Activated naive CD8-positive, alpha-beta T cell treated with anti-CD3 and anti-CD28 coated beads, Interleukin-2, amount 50 U/mL, for 24 hours (primary cell): ENCODE measurements at places on chromosomes 6 and 20.

DNA sequence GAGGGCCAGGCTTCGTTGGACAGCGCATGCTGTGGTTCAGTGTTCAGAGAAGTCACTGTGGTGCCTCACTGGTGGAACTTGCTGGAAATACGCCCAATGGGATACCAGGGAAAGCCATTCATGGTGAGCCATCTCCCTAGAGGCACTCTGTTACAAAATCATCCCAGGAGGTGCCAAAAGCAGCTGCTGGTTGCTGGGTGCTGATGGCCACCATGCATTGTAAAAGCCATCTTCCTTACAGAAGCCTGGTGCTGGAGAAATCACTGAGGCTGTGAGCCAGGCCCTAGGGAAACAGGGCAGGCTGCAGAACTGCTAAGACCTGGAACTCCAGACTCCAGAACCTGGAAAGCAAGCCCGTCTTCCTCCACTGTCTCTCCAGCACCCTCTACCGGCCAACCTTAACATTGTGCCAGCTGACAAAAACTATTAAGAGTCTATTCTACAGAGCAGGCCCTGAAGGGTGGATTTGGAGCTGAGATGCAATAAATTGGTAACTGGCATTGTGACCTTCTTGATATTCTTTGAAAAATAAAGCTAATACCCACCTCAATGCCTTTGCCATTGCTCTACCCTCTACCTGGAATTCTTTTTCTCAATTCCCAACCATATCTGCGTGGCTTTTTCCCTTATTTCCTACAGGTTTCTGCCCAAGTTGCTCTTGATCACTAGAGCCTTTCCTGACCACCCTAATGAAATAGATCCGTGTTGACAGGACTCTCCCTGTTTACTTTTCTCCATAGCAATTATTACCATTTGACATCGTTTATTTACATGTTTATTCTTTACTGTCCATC is 18.5 kb downstream of the SNRPB start:
- peaks cover 5% of the 10 kb centered on the region for H3K36me3 ChIP-seq
- no peak overlapping the region for H3K27ac ChIP-seq
- peaks cover 50% of the 10 kb centered on the region for H3K4me1 ChIP-seq
- H3K4me3 ChIP-seq: no peak overlapping the region
- H3K27me3 ChIP-seq: peaks cover 2% of the 10 kb centered on the region
- peak; percentile 80 for DNase-seq

- H3K4me3 ChIP-seq: no peak overlapping the region
- no peaks in the 10 kb centered on the region for H3K27me3 ChIP-seq
- DNase-seq: no peak
- no peaks in the 10 kb centered on the region for H3K36me3 ChIP-seq
- no peak overlapping the region for H3K27ac ChIP-seq
Observed at GRCh38 chr6:134474955-134475354, 157.0 kb upstream of the SGK1 start.

- peak within 1 kb of the TSS; percentile 81 for H3K4me3 ChIP-seq
- no peaks in the 10 kb centered on the region for H3K27me3 ChIP-seq
- peaks cover 43% of the 10 kb centered on the region for H3K4me1 ChIP-seq
- H3K27ac ChIP-seq: peak within 1 kb of the TSS; percentile 77
Observed at GRCh38 chr6:30883685-30884520, at the start of gene DDR1. Gene DDR1, plus strand, starts transcription at chr6:30884519. Its CDS starts 4,211 bp downstream, at chr6:30888730.

DNA sequence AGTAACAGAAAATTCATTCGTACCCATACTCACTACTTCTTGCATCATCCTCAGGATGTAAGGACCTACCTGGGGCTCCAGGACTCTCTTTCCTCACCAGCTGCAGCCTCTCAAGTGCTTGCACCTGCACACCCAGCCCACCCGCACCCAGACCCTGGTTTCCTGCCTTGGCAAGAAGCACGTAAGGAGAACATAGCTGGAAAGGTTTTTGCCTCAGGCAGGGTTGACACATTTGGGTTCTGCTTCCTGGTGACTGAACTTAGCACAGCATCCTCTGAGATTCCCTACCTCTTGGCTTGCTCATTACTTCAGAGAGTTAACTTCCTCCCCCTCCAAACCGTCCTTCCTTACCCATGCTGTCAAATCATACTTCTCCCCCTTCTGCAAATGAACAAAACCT is 556.9 kb downstream of the CD83 start:
- no peaks in the 10 kb centered on the region for H3K36me3 ChIP-seq
- H3K4me3 ChIP-seq: no peak overlapping the region
- H3K27ac ChIP-seq: no peak overlapping the region
- peaks cover 22% of the 10 kb centered on the region for H3K4me1 ChIP-seq

DNA sequence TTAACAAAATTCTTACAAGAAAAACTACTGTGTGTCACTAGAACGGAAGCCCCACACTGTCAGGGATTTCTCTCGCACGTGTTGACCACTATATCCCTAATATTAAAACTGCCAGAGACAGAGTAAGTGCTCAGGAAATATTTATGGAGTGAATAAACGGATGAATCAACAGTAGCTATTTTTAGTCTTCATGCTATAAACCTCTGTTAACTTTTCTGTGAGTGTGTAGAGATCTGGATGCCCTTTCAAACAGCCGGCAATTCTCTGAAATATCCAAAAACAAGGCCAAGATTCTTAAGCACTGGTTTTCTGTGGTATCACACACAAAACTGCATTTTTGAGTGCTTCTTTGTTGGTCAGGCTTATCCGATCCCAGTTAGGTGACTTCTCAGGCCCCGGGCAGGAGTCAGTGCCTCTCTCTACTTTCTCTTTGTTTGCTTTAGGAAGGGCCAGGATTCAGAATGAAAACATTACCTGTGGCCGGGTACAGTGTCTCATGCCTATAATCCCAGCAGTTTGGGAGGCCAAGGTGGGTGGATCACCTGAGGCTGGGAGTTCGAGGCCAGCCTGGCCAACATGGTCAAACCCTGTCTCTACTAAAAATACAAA is 15.7 kb downstream of the ATP9A start:
- no peak for DNase-seq
- peaks cover 4% of the 10 kb centered on the region for H3K4me1 ChIP-seq
- H3K27me3 ChIP-seq: no peaks in the 10 kb centered on the region
